NCI-H460 (cell line): ENCODE measurements at places on chromosomes 6 and 20. TPM values are rescaled to one million over a fixed set of nuclear protein-coding genes. Genes with fewer than 3 reads are reported as not detected.

- DNase-seq: no peak
Measured at GRCh38 chr6:41774841-41775240, 4.9 kb downstream of the FRS3 start.

DNA sequence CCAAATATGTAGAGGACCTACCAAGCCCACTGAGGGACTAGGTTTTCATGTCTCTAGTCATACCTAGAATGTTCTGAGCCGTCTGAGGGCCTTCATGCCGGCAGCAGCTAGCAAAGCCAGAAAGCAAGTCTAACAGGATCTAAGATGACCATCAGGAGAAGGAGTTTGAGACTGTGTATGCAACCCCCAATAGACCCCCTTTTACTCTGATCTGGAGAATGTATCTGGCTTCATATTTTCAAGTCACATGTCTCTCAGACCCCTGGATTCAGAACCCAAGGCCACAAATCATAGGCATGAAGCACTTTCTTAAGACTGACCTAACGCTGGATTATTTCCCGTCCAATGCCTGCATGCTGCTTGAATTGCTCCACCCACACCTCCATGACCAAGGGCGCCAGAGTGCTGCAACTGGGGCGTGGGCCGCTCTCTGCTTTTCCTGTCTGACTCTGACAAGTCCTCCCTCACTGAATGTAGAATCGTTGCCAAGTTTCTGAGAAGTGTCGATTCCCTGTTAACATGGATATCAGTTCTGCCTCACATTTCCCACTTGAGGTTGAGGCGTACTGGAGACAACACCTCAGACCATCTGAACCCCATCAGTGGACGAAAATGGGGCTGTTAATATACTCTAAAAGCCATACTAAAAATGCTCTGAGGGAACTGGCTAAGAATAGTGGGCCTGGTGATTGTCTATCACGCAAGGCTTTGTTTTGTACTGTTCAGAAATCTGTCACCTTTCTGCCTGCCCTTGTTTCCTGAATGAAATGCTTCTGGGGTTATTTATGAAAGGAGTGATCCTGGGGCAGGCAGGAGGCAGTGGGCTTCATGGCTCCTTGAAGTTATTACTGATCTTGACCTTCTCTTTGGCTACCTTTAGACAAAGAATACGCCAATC is 23.9 kb upstream of the ASXL1 start:
- peak; percentile 24 for DNase-seq

DNA sequence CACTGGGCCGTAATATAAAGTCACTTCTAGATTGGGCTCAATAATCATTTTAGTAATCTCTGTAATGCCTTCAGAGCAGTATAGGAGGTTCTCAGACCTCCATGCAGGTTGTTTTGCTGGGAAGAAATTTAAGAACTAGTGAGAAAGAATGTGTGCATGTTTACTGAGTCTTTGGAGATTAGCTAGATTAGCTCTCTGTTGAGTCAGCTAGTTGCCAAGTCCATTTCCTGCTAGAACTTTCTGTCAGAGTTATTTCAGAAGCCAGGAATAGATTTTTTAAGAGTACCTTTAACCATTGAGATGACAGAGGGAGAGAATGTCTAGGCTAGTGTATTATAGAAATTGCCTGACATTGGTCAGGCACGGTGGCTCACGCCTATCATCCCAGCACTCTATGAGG is 33.3 kb downstream of the ORC3 start:
- DNase-seq: no peak

- DNase-seq: peak; percentile 83
Measured at GRCh38 chr6:26249957-26250697, 114.9 kb upstream of the BTN3A2 start.

DNA sequence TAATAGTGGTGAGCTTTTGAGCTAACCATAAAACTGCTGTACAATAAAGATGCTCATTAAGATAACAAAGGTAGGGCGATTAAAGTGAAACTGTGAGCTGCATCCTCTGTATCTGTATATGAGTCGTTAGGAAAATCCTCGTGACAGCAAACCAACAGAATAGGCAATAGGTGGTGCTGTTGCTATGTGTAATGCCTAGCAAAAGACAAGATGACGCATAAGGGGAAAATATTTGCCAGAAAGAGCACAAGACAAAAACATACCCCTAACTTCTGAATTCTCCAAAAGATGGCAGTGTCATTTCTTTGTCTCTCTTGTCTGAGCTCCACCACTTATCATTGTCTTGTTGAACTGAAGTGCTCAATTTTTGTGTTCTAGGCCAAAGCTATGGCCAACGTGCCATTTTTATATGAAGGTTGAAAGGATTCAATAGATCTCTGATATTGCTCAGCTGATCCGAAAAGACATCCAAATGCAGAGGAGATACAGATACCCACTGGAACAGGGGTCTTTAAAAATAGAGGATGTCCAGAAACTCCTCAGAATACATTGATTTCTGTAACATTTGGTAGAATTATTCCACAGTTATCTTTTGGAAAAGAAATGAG is 56.3 kb upstream of the ANKEF1 start:
- DNase-seq: peak; percentile 79

CTAGE9 gene
- not detected in 2 replicates for total RNA-seq

PHACTR1 gene
- total RNA-seq: not detected in 2 replicates

SLC2A10 gene
- 0.23 and 0.30 TPM in 2 replicates for total RNA-seq

DNA sequence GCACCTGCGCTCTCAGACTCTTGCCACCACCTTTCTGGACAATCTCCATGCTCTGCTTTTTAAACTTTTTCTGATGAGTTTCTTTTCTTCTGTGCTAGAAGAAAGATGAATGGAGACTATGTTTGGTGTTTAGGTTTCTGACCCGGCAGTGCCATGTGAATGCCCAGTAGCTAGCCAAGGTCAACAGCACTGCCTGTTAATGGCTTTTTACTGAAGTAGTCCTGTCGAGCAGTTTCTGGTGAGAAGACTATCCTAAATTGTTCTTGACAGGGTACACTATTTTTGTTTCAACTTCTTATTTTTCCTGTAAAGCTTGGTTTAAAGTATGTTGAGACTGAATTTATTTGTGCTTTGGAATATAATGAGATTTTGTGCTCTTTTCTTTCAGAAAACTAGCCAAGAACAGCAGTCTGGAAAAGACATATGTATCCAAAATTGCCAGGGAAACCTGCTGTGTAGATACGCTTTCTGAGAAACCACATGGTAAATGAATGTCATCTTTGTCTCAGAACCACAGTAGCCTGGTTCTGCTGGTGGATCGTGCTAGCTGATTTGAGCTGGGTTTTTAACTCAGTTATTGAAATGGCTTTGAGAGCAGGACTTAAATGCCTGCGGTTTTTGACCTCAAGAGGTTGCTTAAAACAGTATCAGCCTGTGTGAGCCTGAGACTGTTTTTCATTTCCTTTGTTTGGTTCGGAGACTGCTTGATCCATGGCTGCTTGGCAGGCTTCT is 48.1 kb downstream of the KCNS1 start:
- DNase-seq: no peak

DNA sequence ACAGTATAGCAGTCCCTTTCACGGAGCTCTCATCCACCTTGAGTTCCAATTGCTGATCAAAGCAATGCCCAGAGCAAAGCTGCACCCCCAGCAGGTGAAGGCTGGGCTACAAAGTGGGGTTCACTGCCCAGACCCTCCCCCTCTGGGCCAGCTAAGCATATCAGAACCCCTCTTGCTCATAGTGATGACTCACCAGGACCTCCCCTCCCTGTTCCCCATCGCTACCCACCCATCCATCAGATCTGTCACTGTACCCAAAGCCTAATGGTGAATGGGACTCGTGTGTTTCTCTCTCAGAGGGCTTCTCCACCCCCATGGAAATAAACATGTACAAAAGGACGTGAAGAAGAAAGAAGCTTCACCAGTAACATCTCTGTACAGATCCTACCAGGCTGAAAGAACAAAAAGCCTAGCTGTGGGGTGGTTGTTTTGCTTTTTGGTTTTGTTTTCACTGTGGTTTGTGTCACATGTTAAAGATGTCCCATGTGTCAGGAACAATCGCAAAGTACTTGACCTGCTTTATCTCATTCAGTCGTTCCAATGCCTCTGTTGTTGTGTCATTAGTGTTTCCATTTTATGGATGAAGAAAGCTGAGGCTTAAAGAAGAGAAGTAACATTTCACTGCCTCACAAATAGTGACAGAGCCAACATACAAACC is 518.5 kb downstream of the CD83 start:
- no peak for DNase-seq

DNA sequence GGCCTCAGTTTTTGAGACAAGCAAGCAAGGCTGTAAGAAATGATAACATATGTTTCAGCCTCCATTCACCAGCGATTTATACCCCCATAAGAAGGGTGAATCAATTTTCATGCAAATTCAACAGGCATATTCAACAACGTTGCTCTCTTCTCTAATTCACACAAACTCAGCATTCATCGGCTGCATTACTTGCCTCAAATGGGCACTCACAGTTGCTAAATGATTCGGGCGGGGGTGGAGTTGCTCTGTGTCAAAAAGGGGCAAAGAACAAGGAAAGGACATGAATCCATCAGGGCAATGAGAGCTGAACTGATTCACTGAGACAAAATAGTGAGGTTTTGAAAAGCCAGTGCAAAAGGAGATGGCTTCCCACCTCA is 9.0 kb downstream of the MOXD1 start:
- no peak for DNase-seq

PROKR2 gene
- not detected in 2 replicates for total RNA-seq

DNA sequence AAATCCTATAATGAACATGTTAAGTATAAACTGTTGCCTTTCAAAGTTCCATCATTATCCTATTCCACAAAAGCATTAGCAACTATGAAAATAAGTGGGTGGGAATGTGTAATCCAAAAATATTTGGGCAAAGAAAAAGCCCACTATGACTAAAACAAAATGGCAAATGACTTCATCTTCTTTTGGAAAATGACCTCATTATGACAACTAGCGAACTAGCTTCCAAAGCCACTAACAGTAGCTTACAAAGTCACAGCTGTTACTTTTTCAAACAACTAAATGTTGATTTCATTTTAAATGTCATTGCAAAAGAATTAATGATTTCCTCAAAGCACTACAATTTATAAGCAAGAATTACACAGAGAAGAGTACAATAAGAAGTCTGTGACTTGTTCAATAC is 49.8 kb upstream of the RUNX2 start:
- DNase-seq: no peak

DNA sequence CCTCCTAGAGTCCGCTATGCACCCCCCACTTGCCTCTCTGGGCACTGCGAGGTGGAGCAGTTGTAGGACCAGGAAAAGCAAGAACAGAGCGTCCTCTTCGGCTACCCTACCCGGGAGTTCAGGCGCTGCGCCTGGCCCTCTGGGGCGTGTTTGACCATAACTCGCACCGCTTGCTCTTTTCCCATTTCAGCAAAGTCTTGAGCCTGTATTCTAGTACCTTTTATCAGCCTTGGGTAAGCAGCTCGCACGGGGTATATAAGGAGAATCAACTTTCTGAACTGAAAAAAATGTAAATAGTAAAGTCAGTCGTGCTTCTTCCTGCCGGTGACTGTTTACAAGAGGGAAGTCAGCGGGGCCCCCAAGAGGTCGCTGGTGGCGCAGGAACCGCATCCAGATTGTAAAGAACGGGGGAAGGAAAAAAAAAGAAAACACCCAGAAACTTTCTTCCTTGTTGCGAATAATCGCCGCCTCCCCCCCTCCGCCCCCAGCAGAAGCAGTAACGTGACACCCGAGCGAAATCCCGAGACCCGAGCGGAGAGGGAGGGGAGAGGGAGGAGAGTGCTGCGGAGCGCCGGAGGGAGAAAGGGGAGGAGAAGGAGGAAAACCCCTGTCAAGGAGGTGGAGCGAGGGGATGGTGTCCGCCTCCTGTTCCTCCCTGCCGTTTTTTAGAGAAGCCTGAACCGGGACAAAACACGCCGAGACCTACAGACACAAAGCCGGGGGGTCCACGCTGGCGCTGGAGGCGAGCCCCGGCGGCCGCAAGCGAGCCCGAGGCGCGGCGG is at the start of gene UST:
TSS of gene UST (plus strand) at position 668 of the 782 bp plus-strand sequence. CDS start 401 bp downstream, outside the sequence.
- DNase-seq: peak; percentile 13

HEY2 gene
- 0.20 TPM in 1 of 2 replicates, not detected in the other for total RNA-seq
